ENCODE measurements at places on chromosomes 11 and 22. TPM values are rescaled to one million over a fixed set of nuclear protein-coding genes. Genes with fewer than 3 reads are reported as not detected.

- H3K27ac ChIP-seq = no peak overlapping the region
- H3K27me3 ChIP-seq = peaks cover 12% of the 10 kb centered on the region
- no peak overlapping the region for H3K4me3 ChIP-seq
- peaks cover 9% of the 10 kb centered on the region for H3K4me1 ChIP-seq
- no peaks in the 10 kb centered on the region for H3K36me3 ChIP-seq
- no peak for DNase-seq
Observed at GRCh38 chr11:14642453-14642852, 1.2 kb upstream of the PDE3B start.

The SMIM35 gene
- total RNA-seq = not detected

GRCh38 chr22:16914006-16914405 is 88.8 kb upstream of the XKR3 start:
- H3K4me1 ChIP-seq = no peaks in the 10 kb centered on the region
- H3K27ac ChIP-seq = no peak overlapping the region
- no peaks in the 10 kb centered on the region for H3K27me3 ChIP-seq
- H3K4me3 ChIP-seq = no peak overlapping the region
- no peaks in the 10 kb centered on the region for H3K36me3 ChIP-seq

The VPS11 gene
- total RNA-seq = 24.0 TPM

DNA sequence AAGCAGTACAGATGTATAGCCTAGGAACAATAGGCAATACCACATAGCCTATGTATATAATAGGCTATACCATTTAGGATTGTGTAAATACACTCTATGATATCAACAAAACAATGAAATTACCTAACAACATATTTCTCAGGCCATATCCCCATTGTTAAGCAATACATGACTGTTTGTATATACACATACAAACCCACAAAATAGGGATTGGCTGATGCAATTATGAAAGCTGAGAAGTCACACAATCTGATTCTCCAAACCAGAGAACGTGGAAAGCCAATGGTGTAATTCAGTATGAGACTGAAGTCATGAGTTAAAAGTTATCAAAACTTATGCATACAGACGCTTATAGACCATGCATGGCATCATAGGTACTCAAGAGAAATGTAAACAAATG is 700.1 kb upstream of the RAG2 start:
- no peaks in the 10 kb centered on the region for H3K36me3 ChIP-seq
- DNase-seq = no peak
- no peaks in the 10 kb centered on the region for H3K27me3 ChIP-seq
- H3K4me1 ChIP-seq = no peaks in the 10 kb centered on the region

DNA sequence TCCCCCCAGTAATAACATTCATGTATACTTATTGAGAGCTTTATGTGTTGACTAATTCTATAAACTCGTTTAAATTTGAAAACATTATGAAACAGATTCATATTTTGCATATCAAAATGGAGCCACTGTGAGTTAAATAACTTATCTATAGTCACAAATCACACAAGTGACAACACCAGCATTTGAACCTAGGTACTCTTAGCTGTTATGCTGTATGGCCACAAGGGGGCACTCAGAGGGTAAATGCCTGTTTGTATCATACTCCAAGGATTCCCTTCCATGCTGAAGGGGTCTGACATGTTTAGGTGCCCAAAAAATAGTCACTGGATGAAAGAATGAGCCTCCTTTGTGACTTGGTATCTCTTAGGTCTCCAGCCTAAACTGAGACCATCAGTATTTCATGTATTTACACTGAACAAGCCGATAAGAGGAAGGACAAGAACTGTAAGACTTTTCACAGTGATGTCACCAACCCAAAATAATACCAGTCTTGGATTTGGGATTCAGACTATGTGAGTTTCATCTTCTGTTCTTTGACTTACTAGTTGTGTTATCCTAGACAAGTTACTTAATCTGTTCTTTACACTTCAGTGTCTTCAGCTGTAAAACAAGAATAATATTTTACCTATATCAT is 12.2 kb upstream of the OR52D1 start:
- H3K27me3 ChIP-seq = no peaks in the 10 kb centered on the region
- H3K4me3 ChIP-seq = no peak overlapping the region
- no peaks in the 10 kb centered on the region for H3K4me1 ChIP-seq
- no peaks in the 10 kb centered on the region for H3K36me3 ChIP-seq

GRCh38 chr22:19824212-19824925 is 30.3 kb downstream of the GNB1L start:
- DNase-seq = no peak
- no peaks in the 10 kb centered on the region for H3K36me3 ChIP-seq
- H3K27ac ChIP-seq = no peak overlapping the region
- H3K4me1 ChIP-seq = no peaks in the 10 kb centered on the region
- no peak overlapping the region for H3K4me3 ChIP-seq
- H3K27me3 ChIP-seq = no peaks in the 10 kb centered on the region

- DNase-seq = no peak
- no peaks in the 10 kb centered on the region for H3K36me3 ChIP-seq
- H3K27me3 ChIP-seq = no peaks in the 10 kb centered on the region
- peaks cover 4% of the 10 kb centered on the region for H3K4me1 ChIP-seq
Observed at GRCh38 chr11:107787733-107788132, 70.9 kb downstream of the SLC35F2 start.

GRCh38 chr22:23184100-23184763 is 3.9 kb downstream of the BCR start:
- no peak for DNase-seq
- H3K27me3 ChIP-seq = no peaks in the 10 kb centered on the region
- no peak overlapping the region for H3K4me3 ChIP-seq

GRCh38 chr11:45390407-45390806 is 104.3 kb upstream of the SYT13 start:
- H3K27ac ChIP-seq = no peak overlapping the region
- H3K4me3 ChIP-seq = no peak overlapping the region
- no peak for DNase-seq

The APLNR gene
- total RNA-seq = 0.07 TPM

DNA sequence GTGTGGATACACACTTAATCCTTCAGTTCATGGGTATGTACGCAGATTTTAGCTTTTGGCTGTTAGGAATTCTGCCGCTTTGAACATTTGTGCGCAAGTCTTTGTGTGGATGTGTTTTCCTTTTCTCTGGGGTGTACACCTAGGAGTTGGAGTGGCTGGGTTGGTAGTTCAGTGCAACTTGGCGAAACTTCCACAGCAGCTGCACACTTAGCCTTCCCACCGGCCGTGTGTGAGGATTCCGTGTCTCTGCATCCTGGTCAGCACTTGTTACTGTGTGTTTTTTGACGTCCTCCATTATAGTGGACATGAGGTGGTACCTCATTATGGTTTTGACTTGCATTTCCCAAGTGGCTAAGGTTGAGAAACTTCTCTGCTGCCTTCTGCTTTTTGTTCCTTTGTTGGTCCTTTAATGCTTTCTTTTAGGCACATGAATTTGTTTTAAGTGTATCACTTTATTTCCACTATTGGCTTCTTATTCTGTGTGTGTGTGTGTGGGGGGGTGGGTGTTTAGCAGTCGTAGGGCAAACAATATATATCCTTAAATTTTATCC is 72.1 kb upstream of the SLC25A18 start:
- H3K4me1 ChIP-seq = no peaks in the 10 kb centered on the region
- no peak for DNase-seq
- no peak overlapping the region for H3K4me3 ChIP-seq
- H3K27me3 ChIP-seq = no peaks in the 10 kb centered on the region
- no peak overlapping the region for H3K27ac ChIP-seq

- DNase-seq = no peak
- H3K36me3 ChIP-seq = no peaks in the 10 kb centered on the region
- H3K27ac ChIP-seq = no peak overlapping the region
- H3K27me3 ChIP-seq = no peaks in the 10 kb centered on the region
- peaks cover 14% of the 10 kb centered on the region for H3K4me1 ChIP-seq
- no peak overlapping the region for H3K4me3 ChIP-seq
Observed at GRCh38 chr11:82974135-82974534, 72.6 kb downstream of the DDIAS start.

The KLHDC7B gene
- total RNA-seq = 1.9 TPM

The EFCAB6 gene
- 1.6 TPM for total RNA-seq

Measured in astrocyte (in vitro differentiated cells and primary cell).